Type B pancreatic cell (in vitro differentiated cells): ENCODE measurements at places on chromosomes 6 and 20.

DNA sequence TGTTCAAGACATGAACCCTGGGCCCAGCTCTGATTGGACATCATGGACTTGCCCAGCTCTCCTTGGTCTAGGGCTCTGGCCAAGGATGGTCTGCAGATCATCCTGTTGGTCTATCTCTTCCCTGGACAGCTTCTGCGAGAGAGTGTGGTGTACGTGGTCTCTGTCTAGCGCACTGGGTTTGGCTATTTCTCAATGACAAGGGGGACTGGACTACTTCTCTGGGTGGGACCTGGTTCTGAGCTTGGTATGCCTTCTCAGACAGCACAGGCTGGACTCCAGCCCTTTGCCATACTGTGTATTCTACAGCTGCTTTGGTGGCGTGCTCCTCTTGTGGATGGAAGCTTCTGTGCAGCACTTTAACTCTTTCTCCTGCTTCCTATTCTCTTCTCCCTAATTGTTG is 8.5 kb upstream of the RAET1E start:
- no peaks in the 10 kb centered on the region for H3K4me1 ChIP-seq
- no peak overlapping the region for H3K4me3 ChIP-seq
- H3K27me3 ChIP-seq = peaks cover 22% of the 10 kb centered on the region
- no peaks in the 10 kb centered on the region for H3K36me3 ChIP-seq
- DNase-seq = no peak

GRCh38 chr6:50030777-50031562 is 9.2 kb upstream of the DEFB110 start:
- H3K4me3 ChIP-seq = no peak overlapping the region
- H3K27ac ChIP-seq = no peak overlapping the region
- no peaks in the 10 kb centered on the region for H3K36me3 ChIP-seq
- no peaks in the 10 kb centered on the region for H3K4me1 ChIP-seq
- DNase-seq = no peak
- peaks cover 12% of the 10 kb centered on the region for H3K27me3 ChIP-seq

- H3K27me3 ChIP-seq = peaks cover 8% of the 10 kb centered on the region
- no peak overlapping the region for H3K27ac ChIP-seq
- H3K36me3 ChIP-seq = no peaks in the 10 kb centered on the region
- H3K4me3 ChIP-seq = no peak overlapping the region
Observed at GRCh38 chr20:11376998-11377397, 540.7 kb upstream of the BTBD3 start.

- no peak overlapping the region for H3K4me3 ChIP-seq
- no peak for DNase-seq
- peaks cover 42% of the 10 kb centered on the region for H3K4me1 ChIP-seq
- no peak overlapping the region for H3K27ac ChIP-seq
- no peaks in the 10 kb centered on the region for H3K36me3 ChIP-seq
- peaks cover 62% of the 10 kb centered on the region for H3K27me3 ChIP-seq
Observed at GRCh38 chr6:43271944-43272343, 26.1 kb upstream of the SLC22A7 start.

- no peaks in the 10 kb centered on the region for H3K36me3 ChIP-seq
- no peak overlapping the region for H3K27ac ChIP-seq
- H3K27me3 ChIP-seq = peaks cover 41% of the 10 kb centered on the region
- no peak overlapping the region for H3K4me3 ChIP-seq
- no peaks in the 10 kb centered on the region for H3K4me1 ChIP-seq
- no peak for DNase-seq
Observed at GRCh38 chr6:14178083-14178445, 60.5 kb downstream of the CD83 start.

GRCh38 chr20:4918473-4918872 is 82.8 kb downstream of the SLC23A2 start:
- peaks cover 28% of the 10 kb centered on the region for H3K4me1 ChIP-seq
- no peak overlapping the region for H3K27ac ChIP-seq
- H3K36me3 ChIP-seq = peaks cover 5% of the 10 kb centered on the region
- H3K27me3 ChIP-seq = no peaks in the 10 kb centered on the region
- H3K4me3 ChIP-seq = no peak overlapping the region
- DNase-seq = no peak

DNA sequence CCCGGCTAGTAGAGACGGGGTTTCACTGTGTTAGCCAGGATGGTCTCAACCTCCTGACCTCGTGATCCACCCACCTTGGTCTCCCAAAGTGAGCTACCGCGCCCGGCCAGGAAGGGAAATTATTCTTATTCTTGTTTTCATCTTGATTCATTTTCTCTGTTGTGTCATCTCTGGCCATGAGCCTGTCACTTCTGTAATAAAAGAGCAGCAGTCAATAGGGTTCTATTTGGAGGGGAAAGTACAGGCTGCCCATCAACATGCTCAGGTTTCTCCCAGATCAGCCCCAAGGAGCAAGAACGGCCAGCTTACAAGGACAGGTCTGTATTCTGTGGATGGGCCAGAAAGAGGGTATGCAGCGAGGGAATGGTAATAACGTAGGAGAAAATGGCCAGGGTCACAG is 345.0 kb downstream of the PREX1 start:
- DNase-seq = no peak
- H3K4me3 ChIP-seq = no peak overlapping the region
- peaks cover 36% of the 10 kb centered on the region for H3K27me3 ChIP-seq

DNA sequence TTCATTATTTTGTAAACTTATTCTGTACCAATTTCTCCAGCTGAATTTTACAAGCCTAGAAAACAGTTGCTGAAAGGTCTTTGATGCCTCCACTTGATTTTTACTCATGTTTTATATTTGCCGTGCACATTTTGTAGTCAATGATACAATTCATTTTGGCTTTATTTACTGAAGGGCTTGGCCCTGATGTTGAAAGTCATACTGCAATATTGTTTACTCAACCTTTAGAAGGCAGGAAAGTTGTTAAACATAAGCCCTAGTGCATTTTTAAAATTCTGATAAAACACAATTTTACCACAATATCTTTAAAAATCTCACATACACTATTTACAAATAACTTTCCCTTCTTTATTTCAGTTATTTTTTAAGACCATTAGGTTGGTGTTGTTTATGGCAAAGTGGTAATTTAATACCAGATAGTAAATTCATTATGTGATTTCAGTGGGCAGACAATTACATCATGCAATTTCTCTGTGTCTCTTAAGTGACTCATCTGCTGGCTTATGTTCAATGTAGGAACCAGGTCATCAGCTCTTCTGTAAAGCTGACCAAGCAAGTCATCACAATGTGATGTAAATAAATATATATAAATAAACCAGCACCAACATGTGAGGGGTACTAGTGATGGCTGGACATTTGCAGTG is 121.1 kb upstream of the SLC35B3 start:
- H3K27me3 ChIP-seq = no peaks in the 10 kb centered on the region
- H3K36me3 ChIP-seq = no peaks in the 10 kb centered on the region
- H3K4me1 ChIP-seq = no peaks in the 10 kb centered on the region
- H3K27ac ChIP-seq = no peak overlapping the region
- DNase-seq = no peak
